ENCODE measurements at places on chromosomes 7 and 10.

- no peak for DNase-seq
Measured at GRCh38 chr7:88859288-88859687, 63.8 kb upstream of the TEX47 start.

DNA sequence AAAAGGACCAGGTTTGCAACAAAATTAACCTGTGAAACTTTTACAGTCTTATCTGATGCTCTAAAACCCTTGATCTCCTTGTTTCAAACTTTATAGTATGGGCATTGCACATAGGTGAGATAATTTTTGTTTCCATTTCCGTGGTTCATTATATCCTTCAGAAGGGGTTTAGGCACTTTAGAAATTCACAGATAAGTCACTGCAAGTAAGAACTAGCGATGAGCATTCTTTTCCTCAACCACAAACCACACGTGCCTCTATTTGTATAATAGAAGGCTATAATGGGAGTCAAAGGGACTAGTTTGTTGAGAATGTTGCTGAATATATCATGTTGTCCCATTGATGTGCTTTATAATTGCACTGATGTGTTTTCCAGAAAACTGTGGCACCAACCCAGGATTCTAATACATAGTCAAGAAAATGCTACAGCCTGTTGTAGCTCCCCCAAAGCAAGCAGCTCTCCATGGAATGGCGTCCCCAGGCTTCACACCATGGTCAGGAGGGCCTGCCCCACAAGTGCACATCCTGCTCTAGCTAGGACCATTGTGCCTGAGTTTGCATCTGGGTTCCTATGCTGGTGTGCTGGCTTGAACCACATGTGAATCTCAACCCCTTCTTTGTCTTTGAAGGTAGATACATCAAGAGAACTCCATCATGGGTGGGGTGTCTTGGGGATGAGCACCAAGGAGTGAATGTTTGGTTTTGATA is 14.0 kb upstream of the ATXN7L1 start:
- no peak for DNase-seq

DNA sequence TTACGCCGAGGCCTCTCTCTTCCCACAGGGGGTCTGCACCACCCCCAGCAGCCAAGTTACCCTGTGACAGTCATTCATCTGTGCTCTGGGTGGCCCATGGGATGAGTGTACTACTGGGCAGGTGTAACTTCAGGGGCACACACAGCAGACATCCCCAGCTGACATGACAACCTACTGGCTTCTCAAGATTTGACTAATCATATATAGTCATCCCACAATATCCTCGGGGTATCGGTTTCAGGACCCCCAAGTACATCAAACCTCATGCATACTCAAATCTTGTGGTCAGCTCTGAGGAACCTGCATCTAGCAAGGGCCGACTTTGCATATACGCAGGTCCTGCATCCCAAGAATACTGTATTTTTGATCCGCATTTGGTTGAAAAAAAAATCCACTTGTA is 336.9 kb upstream of the C7orf33 start:
- no peak for DNase-seq

DNA sequence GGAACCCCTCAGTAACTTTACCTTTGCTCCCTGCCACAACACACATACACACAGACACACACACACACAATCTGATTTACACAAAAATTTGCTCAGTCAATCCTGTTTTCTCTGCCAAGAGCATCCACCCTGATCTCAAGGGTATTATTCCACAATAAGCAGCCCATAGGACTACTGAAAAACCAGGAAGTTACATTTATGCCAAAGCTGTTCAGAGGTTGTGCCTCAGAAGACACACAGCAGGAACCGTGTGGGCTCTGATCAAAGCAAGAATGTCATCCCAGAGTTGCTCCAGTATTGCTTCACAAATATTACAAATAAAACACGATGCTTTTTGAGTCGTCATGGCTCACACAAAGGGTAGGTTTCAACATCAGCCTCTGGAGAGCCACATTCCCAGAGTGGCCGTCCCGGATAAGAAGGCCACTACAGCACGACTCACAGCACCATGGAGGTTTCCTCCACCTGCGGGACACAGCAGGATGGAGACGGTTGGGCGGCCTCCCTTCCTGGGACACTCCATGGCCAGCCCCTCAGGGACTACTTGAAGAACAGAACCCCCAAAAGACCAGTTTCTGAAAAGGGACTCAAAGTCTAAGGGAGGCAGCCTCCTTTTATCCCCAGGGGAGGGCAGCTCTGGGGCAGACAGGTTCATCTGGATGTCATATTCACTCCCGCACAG is 1.6 kb downstream of the AIFM2 start:
- no peak for DNase-seq

- no peak for DNase-seq
Measured at GRCh38 chr7:112199672-112200071, 6.5 kb downstream of the DOCK4 start.

GRCh38 chr7:32026083-32026425 is 44.2 kb downstream of the PDE1C start:
- DNase-seq: no peak

All from AG04450 (cell line).